ENCODE measurements at places on chromosomes 2 and 18.
A peak's percentile ranks its signal among the peaks of the same experiment; 100 is the strongest.

GRCh38 chr2:64779117-64779690, 125.5 kb upstream of the SERTAD2 start:
- peak; percentile 99 for DNase-seq

- DNase-seq = no peak
Measured at GRCh38 chr18:41594582-41594981, 360.5 kb upstream of the PIK3C3 start.

DNA sequence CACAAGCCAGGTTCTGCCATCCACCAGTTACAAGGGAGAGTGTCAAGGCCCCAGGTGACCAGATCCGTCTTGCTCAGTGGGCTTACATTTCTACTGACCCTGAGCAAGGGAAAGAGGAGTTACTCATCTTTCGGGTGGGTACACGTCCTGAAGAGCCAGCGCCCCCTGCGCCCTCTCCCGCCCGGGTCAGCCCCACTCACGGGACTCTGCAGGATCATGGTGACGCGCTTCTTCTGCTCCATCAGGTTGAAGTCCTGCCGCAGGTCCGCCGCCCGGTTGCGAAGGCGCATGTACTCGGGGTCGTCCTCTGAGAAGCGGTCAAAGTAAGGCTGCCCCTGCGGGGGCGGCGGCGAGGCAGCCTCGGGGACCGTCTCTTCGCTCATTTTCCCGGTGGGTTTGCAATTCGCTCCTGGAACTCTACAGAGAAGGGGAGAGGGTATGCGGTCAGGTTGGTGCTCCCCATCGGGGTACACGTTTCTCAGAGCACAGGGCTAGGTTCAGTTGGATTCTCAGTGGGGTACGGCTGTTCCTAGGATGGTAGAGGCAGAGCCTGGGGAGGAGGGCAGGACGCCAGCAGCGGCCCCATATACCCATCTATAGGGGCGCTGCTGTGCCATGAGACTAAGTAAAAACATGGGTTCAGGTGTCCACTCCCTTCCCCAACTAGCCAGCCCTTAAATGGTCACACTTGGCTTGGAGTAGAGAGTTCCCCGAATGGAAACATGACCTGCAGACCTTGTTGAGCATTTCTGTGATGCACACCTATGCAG, 61.8 kb downstream of the ADD2 start:
- no peak for DNase-seq

DNA sequence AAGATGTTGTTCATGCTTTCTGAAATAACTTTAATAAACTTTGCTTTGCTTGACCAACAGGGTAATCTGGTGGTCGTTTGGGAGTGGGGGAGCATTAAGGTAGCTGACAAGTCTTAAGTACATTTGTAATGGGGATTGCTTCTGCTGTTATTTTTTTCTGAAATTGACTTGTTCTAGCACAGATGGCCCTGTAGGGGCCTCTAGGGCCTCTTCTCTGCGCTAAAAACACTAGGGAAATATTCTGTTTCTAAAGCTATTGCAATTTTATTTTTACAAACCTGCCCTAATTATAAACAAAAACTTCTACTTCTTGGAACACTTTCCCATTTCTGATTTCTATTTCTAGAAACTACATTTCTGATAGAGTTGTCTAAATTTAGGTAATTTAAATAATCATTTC, 191.3 kb upstream of the KCNJ3 start:
- DNase-seq = no peak

GRCh38 chr2:227404585-227405271, 17.0 kb upstream of the SCYGR1 start:
- no peak for DNase-seq

GRCh38 chr2:207012461-207012860, 73.1 kb downstream of the CPO start:
- peak; percentile 48 for DNase-seq

GRCh38 chr2:142881619-142882018, 4.2 kb downstream of the KYNU start:
- DNase-seq = no peak

DNA sequence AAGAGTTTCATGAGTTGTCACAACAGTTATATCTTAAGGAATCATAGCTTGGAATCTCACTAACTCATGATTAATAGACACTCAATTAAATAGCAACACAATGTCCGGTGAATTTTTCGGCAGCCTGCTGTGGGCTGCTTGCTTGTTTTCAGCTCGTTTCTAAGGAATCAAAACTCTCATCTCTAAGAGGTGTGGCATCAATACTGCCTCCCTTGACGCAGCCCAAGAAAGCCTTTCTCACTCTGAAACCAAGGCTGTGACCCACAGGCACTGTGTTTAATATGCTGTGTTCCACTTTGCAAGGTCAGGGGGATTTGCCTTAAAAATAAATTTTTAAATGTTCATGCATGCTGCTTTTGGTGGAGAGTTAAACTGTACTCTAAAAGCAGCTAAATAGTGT, 5.4 kb downstream of the DCC start:
- no peak for DNase-seq

- DNase-seq = peak; percentile 68
Measured at GRCh38 chr2:16126517-16127275, 186.3 kb downstream of the MYCN start.

- peak; percentile 54 for DNase-seq
Measured at GRCh38 chr2:201260302-201260800, at the start of gene CASP8. TSS of gene CASP8 (plus strand) at chr2:201260536. CDS start at chr2:201266487, 5,951 bp downstream.

GRCh38 chr2:83487451-83487850, 971.6 kb downstream of the SUCLG1 start:
- no peak for DNase-seq

GRCh38 chr18:8797206-8797605, 91.8 kb downstream of the MTCL1 start:
- DNase-seq = peak; percentile 52

GRCh38 chr2:75598589-75599155, 37.9 kb upstream of the EVA1A start:
- DNase-seq = no peak

DNA sequence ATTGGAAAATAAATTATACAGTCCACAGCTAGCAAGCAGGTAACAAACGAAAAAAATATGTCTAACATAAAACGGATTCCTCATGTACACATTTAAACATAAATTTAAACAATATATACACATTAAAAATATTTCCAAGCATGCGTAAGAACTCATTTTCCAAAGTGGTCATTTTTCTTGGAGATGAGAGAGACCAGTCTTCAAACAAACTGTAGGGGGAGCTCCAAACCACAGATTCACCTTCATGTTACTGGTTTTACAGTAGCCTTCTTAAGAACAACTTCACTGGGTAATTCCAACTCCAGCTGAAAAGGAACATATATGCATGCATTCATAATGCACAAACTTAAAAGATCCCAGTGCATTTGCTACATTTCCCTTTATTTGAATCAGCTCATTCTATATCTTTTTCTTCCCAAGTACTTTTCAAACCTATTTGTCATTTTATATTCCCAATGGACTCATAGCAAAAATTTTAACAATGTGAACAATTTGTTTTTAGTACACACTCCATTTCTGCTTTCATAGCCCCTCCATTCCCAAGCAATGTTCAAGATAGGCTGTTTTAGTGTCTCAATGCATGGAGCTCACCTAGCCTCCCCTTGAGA, 4.7 kb upstream of the STAMBP start:
- peak; percentile 78 for DNase-seq

- DNase-seq = no peak
Measured at GRCh38 chr18:36471393-36471792, 173.9 kb downstream of the FHOD3 start.

DNA sequence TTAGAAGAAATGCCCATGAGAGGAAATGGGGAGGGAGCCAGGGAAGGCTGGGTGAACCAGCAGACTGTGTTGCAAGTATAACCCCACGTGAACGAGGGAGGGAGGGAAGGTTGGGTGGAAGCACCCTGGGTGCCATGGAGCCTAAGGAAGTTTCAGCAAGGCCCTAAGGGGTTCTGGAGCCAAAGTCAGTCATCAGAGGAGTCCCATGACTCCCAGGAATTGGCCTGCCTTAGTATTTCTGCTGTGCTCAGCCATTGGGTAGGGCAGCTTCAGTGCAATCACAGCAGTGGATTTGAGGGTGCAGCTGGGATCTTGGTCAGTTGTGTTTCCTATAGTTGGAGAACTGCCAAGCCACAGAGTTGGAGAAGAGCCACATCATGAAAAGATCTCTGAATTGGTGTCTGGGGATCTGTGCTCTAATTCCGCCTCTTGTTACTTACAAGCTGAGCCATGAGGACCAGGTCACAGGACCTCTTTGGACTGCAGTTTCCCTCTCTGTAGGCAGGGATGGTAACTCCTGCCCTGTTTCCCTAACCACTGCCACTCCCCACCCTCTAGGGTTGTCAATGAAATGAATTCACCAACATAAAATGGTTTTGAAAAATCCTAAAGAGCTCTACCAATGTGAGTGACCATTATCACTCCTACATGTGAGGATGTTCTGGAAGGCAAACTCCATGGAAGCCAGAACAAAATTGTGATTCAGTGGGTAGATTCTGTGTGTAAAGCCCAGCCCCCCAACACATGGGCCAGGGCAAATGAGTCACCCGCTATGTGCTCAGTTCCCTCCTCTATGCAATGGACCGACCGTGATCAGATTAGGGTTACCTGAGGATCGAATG, 108.9 kb downstream of the CLIP4 start:
- DNase-seq = peak; percentile 12
